ENCODE measurements at places on chromosomes 7 and 10.

- DNase-seq = no peak
Measured at GRCh38 chr7:147052818-147053217, 936.2 kb downstream of the CNTNAP2 start.

DNA sequence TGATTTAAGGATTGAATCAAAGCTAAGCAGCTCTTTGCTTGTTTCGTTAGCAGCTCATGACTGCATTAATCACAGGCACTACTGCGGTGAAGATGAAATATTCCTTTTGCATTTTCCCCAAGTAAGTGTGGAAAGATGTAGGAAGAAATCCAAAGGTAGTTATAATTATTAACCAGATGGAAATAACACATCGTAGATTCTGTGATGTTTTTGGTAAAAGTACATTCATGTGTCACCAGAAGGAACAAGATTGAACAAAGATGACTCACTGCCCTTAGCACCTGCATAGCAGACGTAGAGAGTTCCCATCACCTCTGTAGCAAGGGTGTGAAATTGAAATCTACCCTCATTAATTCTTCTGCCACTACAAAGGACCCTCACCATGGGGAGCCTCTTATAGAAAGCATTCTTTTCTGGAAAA, 37.1 kb downstream of the SMURF1 start:
- peak; percentile 19 for DNase-seq

GRCh38 chr7:155191901-155192478, 105.7 kb upstream of the INSIG1 start:
- DNase-seq = no peak

GRCh38 chr10:17247210-17247609, 19.2 kb downstream of the VIM start:
- DNase-seq = no peak

- DNase-seq = no peak
Measured at GRCh38 chr10:48913674-48914073, 26.0 kb downstream of the LRRC18 start.

GRCh38 chr7:150363872-150364271, 4.8 kb upstream of the REPIN1 start:
- DNase-seq = peak; percentile 64

DNA sequence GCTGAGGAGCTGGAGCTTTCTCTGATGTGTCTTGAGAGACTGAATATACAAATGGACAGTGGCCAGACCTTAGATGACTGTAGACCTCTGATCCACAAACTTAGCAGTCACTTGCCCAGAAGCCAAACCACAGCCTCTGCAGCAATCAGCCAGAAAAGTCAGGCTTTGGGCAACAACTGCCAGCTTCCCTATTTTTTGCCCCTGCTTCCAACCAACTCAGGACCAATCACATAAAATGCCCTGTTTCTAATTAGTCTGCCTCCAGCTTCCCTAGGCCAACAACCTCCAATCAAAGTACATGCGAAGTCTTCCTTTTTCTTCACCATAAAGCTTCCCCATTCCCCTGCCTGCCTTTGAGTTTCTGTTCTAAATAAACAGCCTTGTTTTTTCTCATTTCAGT, 37.8 kb upstream of the CACUL1 start:
- no peak for DNase-seq

GRCh38 chr10:102918817-102919245, 737 bp downstream of the CNNM2 start:
- peak; percentile 34 for DNase-seq

GRCh38 chr10:88989824-88990383, 694 bp upstream of the FAS start:
- peak; percentile 19 for DNase-seq

DNA sequence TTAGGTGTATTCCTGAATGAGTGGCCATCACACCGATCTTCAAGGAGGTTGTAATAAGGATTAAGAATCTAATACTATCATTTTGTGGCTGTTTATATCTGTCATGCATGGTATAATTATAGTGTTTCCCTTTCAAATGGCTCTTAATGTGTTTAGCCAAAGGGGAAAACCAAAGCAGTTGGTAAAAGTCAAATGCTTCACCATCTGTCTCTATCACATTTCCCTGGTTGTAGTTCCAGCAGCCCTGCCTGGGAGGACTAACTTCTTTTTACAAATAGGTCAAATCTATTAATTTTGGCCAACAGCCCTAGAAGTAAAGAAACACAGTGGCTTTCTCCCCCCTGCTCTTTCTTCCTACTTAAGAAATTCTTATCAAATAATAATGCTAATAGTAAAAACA, 56.7 kb downstream of the ZNF365 start:
- DNase-seq = no peak

DNA sequence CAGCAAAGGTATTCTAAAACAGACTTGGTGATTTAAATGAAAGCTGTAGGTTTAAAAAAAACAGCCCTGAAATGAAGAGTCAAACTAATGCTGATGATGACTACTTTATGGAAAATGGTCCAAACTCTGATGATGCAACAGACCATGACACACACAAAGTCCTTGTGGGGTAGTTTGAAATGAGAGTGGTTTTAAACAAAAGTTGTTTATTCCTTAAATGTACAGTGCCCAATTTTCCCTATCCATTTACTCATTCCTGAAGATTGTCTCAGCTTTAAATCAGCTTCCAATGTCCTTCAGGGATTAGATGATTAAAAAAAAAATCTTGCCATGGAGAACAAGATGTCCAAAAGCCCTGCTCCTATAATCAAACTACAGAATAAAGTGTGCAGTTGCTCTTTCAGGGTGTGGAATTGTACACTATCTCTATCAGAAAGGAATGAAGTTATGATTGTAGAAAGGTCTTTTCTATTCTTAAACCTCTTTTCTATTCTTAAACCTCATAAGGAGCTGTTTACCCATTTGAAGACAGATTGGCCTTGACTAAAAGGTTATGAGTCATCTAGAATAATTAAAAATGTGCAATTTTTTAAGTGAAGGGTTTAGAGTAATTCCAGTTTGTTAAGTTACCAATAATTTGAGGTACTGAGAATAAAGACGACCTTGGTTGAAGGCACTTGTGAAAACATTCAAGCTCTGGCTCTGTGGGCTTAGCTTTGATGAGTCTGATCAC, 70.2 kb upstream of the ITGA8 start:
- no peak for DNase-seq

GRCh38 chr10:35372329-35372728, 36.0 kb downstream of the CCNY start:
- DNase-seq = no peak

GRCh38 chr7:3157566-3158287, 114.1 kb upstream of the CARD11 start:
- DNase-seq = no peak

DNA sequence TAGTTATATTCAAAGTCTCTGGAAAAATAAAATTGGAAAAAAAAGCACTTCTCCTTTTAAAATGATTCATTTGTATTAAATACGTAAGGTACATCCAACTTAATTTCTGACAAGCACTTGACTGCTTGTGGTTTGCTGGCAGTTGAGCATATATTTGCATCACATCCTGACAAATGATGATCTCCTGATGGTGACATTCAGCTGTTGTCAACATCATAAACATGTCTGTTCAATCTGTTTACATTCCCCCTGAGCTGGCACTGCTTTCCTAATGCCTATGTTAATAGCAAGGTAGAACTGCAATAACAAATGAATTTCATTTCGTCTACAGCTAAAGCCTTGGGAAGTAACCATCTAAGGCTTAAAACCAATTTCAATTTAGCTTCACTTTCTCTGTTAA, 24.4 kb downstream of the TSPAN12 start:
- DNase-seq = no peak

GRCh38 chr10:58820386-58820785, 307.7 kb downstream of the BICC1 start:
- DNase-seq = no peak

GRCh38 chr7:153832160-153832559, 220.0 kb upstream of the DPP6 start:
- no peak for DNase-seq

All from GM10248 (cell line).